ENCODE measurements at places on chromosomes 13 and 19. TPM values are rescaled to one million over a fixed set of nuclear protein-coding genes. Genes with fewer than 3 reads are reported as not detected.

- no peak for DNase-seq
Observed at GRCh38 chr19:12287958-12288500, 6.7 kb downstream of the ZNF44 start.

DNA sequence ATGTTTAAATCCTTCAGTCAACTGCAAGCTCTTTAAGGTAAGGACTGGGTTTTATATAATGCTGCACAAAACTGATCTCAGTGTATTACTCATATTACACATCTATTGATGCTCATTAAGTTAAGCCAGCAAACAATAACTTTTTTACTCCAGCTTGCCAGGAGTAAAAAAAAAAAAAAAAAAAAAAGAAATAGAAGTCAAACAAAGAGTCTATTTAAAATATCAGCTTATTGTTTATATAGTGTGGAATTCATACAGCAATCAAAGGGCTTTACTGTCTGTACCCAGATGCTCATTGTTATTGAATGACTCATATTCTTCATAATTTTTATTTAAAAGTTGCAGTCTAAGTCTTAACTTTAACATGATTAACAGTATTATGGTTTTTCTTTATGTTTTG lies 21.8 kb upstream of the KBTBD7 start:
- no peak for DNase-seq

DNA sequence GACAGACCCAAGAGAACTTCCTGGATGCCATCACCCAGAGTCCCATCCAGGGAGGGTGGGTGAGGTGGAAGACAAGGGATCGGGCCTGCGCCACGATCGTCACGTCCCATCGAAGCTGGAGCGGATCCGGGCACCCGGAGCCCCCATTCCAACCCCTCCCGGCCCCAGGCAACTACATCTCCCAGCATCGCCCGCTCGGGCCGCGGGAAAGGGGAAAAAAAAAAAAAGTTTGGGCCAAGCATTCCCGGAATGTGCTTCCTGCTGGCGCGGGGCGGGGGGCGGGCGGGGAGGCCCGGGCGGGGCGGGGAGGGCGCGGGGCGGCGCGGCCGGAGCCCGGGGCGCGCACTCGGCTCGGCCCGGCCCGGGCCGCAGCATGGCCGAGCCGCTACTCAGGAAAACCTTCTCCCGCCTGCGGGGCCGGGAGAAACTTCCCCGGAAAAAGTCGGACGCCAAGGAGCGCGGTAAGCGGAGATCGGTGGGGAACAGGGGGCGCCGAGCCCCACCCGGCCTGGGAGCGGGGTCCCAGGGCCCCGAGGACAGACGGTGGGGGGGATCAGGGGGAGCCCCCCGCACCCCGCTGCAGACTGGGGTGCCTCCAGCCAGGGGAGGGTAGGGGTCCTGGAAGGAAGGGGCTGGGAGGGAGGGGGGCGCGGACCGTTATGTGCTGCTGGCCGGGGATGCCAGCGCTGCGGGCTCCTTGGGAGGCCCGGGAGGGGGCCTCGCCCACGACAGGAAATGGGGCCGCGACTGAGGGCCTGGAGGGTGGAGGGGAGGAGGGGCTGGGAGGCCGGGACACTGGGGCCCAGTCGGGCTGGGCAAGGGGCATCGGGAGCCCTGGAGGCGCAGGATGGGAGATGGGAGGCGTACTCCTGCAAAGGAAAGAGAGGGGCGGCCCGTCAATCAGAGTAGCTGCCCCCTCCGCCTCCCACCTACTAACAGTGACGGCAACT lies at the start of gene SYDE1:
TSS of gene SYDE1 (plus strand) at position 341 of the 950 bp plus-strand sequence. CDS start at position 374, 33 bp downstream.
- DNase-seq = no peak

DNA sequence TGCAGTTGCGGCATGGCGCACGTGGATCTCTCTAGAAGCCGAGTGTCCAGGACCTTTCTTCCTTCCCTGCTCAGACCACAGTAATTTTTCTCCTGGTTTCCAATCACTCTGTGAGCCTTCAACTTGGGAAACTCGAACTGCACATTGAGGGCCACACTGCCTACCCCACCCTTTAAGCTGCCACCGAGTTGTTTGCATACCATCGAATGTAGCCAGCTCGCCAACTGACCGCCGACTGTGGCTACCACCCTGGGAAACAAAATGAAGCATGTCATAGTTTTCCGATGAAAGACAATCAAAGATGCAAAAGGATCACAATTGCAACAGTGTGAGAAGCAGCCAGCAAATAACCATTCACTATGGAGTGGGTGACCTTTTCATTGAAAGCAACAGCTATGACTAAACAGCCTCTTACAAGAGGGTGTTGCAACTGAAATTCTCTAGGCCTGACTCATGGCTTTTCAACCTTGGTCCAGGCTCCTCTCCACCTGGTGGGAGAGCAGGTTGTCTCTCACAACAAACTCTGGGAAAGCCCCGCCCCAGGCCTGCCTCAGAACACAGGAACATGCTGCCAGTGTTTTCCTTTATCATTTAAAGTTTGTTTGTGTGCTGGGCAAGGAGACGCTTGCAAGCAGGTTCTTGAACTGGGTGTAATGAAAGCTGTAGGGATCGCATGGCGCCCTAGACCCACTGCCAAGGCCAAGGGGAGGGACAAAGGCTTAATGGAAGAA lies 141.7 kb upstream of the SERP2 start:
- DNase-seq = no peak

DNA sequence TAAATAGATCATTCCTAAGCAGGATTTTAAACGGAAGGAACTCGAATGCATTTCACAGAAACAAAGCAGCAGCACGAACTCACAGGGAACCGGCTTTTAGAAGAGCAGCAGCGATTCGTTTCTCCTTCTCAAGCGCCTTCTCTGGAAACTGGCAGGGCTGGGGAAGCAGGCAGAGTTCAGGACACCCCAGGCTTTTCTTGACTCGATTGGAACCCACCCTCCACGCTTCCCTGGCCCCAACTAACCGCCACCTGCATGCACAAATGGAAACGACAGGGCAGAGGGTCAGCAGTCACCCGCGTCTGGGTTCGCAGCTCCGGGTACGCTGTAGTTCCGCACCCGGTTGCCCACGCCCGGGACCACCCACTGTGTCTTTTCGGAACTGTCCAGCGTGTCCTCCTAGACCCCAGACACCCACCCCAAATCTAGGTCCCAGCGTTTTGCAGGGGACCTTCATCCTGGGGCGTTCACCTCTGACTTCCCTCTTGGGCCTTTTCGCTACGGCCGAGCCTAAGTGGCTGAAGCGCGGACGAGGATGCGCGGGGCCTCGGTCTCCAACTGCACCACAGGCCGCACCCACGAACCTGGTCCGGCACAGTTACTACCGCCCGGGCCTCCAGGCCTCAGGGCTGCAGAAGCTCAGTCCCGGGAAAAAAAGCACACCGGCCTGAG lies 500 bp downstream of the ZFP30 start:
- peak; percentile 61 for DNase-seq

- DNase-seq = no peak
Observed at GRCh38 chr19:17448131-17448967, at the start of gene TMEM221. Gene TMEM221, minus strand, starts transcription at chr19:17448668. Its CDS starts 206 bp downstream, at chr19:17448462.

DNA sequence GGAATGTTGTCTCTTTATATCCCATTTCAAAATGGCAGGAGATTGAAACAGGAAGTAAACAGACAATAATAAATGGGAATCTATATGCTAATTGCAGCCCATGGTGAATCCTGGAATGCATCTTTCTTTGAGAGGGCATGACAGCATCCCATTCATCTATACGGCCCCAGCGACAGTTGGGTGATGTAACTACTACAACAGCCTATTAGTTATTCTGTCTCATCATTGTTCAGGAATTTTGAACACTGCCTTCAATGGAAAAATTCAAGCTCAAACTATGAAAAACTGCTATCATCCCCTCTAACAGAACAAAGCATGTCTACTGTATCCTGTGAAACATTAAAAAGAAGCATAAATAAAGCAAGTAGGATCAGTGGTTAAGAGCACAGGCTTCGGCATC lies 262.1 kb downstream of the DCT start:
- no peak for DNase-seq

DNA sequence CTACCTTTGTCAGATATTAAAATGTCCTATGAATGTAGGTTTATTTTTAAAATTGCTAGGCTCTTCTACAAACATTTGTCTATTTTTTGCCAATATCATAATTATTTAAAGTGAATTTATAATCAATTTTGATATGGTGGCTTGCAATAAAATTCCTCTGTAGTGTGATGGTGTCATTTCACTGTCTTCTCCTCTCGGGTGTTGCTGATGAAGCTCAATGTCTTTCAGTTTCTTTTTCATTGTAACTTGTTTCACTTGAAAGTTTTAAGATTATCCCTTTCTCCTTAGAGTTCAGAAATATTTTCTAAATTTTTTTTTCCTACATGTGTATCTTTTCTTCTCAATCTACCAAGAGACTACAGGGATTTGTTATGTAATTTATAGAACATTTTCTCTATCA lies 267.1 kb upstream of the EDNRB start:
- no peak for DNase-seq

DNA sequence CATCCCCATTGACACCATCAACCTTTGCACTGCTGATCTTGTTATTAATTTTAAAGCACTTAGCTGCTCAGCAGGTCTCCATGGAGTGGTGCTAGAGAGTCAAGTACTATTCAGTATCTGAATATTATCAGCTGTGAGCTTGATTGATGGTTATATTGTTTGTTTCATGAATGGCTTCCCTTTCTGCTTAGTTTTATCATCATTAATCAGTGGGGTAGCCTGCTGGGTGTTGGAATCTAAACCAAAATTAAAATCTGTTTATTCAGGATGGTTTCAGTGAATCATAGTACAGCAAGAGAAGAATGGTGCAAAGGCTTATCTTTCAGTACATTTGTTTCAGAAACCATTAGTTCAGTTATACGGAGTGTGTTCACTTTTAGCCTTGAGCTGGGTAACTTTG lies 42.5 kb upstream of the SCEL start:
- no peak for DNase-seq

- no peak for DNase-seq
Observed at GRCh38 chr19:50475736-50476223, 527 bp upstream of the EMC10 start.

GRCh38 chr13:74040200-74040599 lies 94.0 kb downstream of the KLF12 start:
- no peak for DNase-seq

GRCh38 chr13:29830000-29830399 lies 20.4 kb downstream of the UBL3 start:
- no peak for DNase-seq

DNA sequence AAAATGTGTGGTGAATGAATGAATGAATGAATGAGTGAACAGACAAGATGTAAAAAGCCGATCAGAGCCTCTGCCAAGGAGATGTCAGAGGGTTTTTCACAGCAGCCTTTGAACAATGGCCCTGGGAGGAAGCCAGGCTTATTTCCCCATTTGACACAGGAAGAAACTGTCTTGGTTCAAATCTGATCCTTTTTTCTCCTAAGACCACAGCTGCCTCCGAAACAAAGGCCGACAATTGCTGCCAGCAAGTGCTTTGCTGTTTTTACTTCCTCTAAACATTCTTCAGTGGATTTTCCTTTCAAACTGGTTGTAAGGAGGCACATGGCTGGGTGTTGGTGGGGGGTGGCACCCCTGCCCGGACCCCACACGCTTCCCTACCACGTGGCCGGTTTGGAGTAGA lies 44.2 kb upstream of the HOMER3 start:
- no peak for DNase-seq

The SPTBN4 gene
- 27.5 TPM for total RNA-seq

The KIR2DL4 gene
- total RNA-seq = not detected

The HIF3A gene
- 6.4 TPM for total RNA-seq

The ZIC5 gene
- total RNA-seq = 1.6 TPM

The SGCG gene
- 0.16 TPM for total RNA-seq
